Stimulated activated CD8-positive, alpha-beta memory T cell treated with anti-CD3 and anti-CD28 coated beads, Interleukin-12 subunit alpha, Interleukin-12 subunit beta, amount 100 ng/mL, for 1 hour (primary cell): ENCODE measurements at places on chromosomes 6 and 20.

DNA sequence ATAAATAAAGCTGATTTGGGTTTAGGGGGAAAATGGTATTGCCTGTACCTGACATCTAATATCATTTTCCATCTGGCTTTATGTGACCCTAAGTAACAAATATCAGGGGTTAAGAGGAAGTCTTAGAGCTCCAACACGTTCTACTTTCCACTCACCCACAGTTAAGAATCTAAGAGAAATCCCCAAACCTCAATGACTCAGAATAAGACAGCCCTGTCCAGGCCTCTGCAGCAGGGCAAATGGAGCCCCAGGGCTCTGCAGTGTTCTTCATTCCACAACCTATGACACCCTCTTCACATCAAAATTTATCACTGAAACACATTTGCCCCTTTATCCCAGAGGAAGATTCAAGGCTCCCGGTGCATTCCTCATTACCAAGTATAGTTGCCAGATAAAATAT is 20.3 kb upstream of the TENT5A start:
- no peak for DNase-seq

- DNase-seq, result no peak
Measured at GRCh38 chr6:1049900-1050299, 262.0 kb upstream of the FOXQ1 start.

GRCh38 chr6:33957131-33957891 is 153.5 kb upstream of the MLN start:
- no peak for DNase-seq

DNA sequence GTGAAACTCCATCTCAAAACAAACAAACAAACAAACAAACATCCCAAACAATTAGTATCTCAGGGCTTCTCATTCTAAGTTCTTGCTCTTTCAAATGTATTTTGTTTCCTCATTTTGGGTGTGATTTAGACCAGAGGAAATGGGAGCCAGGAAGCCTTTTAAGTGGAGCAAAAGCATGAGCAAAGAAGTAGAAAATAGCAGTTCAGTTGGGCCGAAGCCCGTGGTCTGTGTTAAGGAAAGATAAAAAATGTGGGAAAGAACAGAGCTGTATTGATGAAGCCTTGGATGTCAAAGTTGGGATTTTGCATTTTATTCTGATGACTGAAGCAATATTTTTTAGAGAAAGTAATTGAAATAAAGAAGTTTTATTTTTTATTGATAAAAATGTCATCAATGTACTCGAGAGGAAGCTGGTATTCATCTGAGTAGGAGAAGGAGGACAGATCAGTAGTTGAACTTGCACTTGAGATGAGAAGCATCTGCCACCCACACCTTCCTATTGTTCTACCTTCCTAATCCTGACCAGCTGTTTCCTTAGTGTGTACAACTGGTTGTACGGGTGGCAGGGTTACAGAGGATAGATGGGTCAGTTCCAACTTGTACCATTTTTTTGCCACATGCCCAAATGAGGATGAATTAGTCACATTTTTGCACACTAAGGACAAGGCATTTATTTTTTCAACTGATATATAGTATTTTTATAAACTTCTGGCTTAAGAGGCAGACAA is 56.1 kb downstream of the KIAA0408 start:
- no peak for DNase-seq

DNA sequence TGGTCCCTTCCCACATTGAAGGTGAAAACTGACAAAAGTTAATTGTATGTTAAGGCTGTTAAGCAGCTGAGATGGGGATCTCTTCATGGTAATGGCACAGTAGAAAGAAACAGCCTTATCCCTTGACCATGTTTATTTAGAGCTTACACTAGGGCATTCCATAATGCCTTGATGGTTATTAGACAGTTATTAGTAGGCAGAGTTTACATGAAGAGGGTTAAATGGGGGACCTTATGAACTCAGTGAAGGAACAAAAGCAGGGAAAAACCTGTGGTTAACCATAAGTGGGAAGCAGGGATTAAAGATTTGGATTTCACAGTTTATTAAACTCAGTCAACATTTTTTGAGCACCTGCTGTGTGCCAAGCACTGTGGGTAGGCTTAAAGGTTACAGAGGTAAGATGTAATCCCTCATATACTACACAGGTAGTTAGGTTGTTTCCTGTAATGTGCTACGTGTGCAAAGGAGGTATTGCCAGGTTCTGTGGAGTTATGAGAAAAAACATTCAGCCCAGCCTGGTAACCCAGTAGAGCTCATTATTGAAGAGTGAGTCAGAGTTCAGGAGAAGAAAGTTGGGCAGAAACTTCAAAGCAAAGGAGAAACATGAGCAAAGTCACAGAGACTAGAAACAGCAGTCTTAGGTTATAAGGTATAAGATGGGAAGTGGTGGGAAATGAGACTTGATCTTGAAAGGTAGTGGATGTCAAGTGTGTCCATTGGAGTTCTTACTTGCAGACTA is 32.3 kb upstream of the GNRH2 start:
- no peak for DNase-seq

DNA sequence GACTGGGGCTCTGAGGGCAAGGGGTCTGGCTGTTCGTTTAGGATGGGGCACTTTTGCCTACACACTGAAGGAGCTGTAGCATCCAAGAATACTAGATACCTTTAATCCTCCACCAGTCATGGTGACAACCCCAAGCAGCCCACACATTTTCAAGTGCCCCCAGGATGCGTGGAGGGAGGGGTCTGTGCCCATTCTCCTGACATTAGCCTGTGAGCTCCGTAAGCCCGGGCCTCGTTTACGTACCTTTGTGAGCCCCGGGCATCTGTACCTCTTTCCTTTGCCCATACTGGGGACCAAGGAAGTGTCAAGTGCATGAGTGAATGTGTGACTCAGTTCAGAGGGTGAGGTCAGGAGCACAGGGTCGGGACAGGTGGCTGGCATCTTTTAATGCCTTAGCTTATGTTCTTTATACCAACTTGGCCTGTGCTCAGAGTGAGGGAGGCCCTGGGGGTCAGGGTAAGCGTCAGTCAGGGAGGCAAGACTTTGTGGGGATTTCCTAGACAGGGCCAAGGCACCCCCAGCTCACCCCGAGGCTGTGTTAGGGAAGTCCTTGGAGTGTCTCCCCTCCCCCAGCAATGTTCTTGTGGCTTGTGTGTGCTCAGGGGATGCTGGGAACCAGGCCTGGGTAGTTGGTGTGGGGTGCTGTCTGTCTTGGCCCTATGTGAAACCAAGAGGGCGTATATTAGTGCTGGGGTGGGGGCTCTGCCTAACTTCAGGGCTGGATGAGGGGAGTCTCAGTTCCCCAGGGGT is 12.9 kb downstream of the VEGFA start:
- DNase-seq, result no peak

DNA sequence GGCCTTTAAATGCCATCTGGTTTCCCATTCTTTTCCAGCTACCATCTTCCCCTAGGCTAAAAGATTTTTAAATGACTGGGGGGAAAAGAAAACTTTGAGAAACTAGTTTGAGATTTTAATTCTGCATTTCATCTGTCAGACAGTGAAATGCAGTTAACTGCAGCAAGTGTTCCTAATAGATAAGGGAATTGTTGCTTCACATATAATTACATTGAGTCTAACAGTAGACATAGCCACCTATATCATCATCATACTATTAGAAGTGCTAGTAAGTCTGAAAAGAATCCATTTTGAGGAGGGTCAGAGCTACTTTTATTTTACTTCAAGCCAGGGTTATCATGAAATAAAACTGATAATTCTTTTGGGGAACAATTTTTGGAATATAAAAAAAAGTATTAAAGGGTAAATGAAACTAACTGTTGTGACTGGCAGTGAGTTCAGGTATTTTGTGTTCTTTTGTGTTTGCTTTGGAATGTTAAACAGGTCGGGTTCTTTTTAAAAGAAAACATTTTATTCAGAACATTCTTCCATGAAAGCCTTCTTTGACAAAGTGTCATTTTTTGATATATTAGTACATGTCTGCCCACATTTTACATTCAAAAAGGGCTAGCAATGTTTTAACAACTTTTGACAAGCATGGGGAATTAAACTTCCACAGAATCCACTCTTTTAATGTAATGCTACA is 170.1 kb downstream of the HS3ST5 start:
- no peak for DNase-seq

- DNase-seq, result no peak
Measured at GRCh38 chr6:107314531-107314939, 144.8 kb downstream of the PDSS2 start.

DNA sequence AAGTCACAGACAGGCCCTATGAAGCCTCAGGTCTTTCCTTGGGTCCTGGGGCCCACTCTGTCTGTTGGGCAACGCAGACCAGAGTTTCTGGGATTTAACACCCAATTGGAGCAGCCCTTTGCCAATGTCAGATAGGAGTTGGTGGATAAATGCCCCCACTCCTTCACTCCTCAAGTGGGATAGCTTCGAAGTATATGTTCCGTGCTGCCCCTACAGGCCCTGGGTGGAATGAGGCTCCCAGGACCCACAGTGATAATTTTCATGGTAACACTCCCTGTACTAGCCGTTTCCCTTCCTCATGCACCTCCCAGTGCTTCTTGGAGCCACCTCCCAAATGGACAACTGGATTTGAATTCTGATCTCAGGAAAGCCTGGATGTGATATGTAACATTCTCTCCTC is 145.4 kb downstream of the FOXA2 start:
- no peak for DNase-seq

GRCh38 chr6:47631269-47631772 is 67.1 kb upstream of the ADGRF4 start:
- DNase-seq, result no peak

DNA sequence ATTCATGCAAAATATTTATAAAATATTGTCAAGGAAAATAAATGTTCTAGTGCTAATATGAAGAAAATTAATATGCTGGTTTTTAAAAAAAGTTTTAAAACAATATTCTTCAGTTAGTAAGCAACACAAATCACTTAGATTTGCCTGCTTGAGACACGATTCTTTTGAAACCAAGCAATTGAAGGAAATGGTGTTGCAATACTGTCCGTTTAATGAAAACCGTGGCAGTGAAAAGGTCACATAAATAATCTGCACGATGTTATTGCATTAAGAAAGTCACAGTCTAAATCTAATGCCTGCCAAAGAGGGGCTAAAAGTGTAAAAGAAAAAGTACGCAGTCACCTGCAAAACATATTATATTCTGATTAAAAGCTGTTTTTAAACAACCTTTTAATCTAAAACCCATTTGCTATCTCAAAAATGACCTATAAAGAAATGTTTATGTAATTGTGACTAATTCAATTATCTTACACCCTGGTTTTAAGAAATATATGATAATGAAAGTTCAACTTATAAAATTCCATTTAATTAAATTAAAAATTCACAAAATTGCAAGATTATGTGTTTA is 143.0 kb downstream of the GMDS start:
- no peak for DNase-seq

GRCh38 chr6:14254505-14254904 is 136.9 kb downstream of the CD83 start:
- DNase-seq, result no peak

DNA sequence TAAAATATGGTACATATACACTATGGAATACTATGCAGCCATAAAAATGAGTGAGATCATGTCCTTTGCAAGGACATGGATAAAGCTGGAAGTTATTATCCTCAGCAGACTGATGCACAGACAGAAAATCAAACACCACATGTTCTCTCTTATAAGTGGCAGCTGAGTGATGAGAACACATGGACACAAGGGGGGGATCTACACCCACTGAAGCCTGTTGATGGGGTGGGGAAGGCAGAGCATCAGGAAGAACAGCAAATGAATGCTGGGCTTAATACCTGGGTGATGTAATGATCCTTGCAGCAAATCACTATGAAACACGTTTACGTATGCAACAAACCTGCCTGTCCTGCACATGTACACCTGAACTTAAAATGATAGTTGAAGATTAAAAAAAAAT is 71.3 kb downstream of the MANEA start:
- no peak for DNase-seq

- no peak for DNase-seq
Measured at GRCh38 chr6:114638341-114638740, 295.5 kb upstream of the HS3ST5 start.

DNA sequence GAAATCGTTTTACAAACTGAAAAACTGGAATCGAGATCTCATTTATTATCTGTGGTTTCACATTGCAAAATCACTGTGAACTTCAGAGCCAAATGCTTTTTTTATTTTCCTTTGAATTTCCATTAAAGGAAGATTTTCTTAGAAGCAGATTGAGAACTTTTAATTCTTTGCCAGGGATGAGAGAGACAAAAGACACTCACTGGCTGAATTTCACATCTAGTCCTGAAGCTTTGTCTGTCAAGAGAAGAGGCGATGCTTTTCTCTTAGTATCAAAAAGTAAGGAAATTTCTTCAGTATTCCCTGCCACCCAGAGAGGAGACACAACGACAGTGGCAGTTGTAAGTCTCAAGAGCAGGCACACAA is 141.8 kb downstream of the TMEM200A start:
- no peak for DNase-seq

DNA sequence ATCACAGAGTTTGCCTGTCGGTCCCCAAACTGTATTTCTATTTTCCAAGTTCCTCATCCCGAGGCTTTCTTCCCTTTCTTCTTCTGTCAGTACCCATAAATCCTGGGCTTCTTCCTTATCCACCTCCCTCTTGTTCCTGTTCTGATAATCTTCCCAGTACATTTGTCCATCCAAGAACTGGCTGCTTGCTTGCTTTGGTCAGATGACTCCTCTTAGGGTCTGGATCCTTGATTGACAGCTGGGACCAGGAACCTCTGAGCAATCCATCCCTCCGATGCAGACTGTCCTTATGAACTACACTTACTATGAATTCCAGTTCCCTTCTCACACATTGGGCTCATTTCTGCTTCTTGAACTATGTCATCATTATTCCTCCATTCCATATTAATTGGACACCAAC is 275.3 kb upstream of the CITED2 start:
- DNase-seq, result no peak

DNA sequence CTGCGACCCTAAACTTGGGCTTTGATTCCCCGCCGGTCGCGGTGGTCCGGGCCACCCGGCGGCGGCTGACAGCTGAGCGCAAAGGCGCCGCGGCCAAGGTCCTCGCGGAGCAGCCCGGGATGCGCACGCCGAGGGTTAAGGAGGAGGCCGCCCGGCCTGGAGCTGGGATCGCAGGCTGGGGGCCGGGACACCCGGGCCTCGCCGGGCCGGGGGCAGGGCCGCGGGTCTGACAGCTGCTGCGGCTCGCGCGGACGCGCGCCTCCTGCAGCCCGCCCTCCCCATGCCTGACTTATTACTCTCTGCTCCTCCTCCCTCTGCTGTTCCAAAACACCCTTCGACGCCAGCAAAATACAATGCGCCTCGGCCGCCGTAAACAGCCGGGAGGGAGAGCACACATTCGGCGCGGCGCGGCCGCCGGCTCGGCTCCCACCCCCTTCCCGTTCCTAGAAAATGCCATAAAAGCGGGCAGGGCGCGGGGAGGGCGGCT is 746 bp downstream of the BACH2 start:
- DNase-seq, result peak; percentile 49

- no peak for DNase-seq
Measured at GRCh38 chr6:36368921-36369865, 18.3 kb downstream of the ETV7 start.

GRCh38 chr6:72416744-72417465 is 205.0 kb upstream of the KCNQ5 start:
- DNase-seq, result no peak

DNA sequence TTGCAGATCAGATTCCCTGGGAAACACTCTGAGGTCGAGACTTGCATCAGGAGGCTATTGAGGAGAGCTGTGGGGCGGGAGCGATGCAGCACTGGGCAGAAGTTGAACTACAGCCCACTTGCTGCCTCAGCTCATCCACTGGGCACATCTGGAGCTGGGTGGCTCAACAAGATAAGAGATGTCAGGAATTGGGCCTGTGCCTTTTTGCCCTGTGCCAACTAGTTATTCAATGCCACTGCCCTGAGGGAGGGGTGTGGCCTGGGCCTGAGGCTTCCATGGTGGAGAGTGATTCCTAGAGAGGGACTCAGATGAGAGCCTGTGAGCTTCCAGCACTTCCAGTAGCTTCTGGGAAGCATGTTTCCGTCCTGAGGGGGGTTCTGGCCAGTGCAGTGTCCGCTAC is 32.7 kb downstream of the BRPF3 start:
- no peak for DNase-seq
